Stimulated activated CD4-positive, alpha-beta T cell treated with anti-CD3 and anti-CD28 coated beads, Interleukin-1b, Interleukin-23, amount 100 ng/mL, for 24 hours (primary cell): ENCODE measurements at places on chromosomes 1 and 21.

DNA sequence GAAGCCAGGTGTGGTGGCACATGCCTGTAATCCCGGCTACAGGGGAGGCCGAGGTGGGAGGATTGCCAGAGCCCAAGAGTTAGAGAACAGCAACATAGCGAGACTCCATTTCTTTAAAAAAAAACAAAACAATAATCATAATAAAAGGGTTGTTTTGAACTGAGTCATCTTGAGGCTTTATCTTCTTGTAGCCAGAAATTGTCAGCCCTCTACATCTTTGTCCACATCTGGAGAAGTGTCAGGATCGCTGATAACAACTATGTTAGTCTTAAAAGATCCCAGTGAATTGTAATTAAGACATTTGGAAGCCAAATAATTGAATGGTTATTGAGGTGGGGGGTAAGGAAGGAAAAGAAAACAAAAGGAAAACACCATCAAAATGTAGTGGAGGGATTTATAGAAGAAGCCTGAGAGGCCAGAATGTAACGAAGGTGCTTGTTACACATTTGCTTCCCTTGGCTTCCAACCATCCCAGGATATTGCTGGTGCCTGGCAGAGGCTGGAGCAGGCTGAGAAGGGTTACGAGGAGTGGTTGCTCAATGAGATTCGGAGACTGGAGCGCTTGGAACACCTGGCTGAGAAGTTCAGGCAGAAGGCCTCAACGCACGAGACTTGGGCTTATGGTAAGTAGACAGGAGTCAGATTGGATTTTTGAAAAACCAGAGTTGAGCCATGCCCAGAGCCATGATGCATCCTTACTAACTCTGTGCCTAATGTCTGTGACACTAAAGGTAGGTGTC, 52.5 kb upstream of the MTR start:
- DNase-seq: no peak

DNA sequence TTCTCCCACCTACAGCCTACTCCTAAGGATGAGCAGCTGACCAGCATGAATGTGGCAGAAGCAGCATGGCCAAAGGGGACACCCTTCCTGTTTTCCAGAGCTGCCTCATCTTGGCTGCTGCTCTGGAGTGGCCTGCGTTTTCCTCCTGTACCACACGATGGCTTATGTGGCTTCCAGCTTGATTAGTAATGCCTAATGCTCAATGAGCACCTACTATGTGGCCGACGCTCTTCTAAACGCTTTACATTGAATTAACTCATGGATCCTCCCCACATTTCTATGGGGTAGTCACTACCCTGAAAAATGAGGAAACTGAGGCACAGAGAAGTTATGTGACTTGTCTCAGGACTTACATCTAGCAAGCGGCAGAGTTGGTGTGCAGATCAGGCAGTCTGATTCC, 18.0 kb upstream of the SDHB start:
- DNase-seq: no peak

DNA sequence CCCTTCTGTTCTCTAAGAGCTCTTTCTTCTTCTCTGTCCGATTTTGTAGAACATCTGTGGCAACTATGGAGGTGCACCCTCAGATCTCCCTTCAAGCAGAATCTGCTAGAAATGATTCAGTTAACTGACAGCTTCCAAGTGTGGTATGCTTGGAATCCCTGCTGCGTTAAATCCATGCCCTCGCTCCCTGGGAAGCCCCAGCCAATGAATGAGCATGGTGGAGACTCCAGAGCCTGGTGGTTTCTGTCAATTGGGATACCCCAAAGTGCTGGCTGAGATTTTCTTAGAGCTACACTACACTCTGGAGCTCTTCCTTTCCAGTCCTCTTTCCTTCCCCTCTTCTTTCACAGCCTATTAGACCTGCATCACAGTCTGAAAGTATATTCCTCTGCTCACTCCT, 116.3 kb upstream of the C1orf21 start:
- DNase-seq: no peak

DNA sequence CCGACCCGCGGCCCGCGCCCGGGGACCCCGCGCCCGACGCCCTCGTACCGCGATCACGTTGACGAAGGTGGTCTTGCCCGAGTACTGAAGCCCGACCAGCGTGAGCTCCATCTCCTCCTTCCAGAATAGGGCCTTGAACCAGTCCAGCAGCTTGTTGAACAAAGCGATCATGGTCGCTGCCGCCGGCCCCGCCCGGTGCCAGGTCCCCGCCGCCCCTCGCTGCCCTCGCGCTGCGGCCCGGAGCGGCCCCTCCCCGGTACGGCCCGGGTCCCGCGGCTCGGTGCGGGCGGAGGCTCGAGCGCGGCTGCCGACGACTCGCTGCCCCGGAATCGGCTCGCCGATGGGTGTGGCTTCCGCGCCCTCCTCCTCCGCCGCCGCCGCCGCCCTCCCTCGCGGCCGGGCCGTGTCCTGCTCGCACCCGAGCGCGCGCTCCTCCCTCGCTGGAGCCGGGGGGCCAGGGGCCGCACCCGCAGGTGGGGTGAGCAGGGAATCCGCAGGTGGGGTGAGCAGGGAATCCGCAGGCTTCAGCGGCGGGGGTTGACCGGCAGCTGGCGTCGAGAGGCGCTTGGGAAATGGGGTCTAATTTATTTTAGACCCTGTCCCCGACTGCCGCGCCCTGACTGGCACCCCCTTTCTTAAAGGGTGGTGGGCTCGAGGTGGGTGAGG, at the start of gene ARL8A:
Gene ARL8A (minus strand): TSS at position 336 of the 666 bp plus-strand sequence. CDS start 165 bp downstream, at position 171.
- DNase-seq: peak; percentile 64

GRCh38 chr1:242546849-242547729, 22.6 kb upstream of the PLD5 start:
- DNase-seq: no peak

- DNase-seq: no peak
Observed at GRCh38 chr1:48216941-48217340, 5.6 kb upstream of the SLC5A9 start.

GRCh38 chr1:52159033-52159789, 17.3 kb downstream of the ZFYVE9 start:
- no peak for DNase-seq

GRCh38 chr1:182217071-182217470, 155.6 kb upstream of the ZNF648 start:
- DNase-seq: no peak

- no peak for DNase-seq
Observed at GRCh38 chr1:4657960-4658541, 3.6 kb downstream of the AJAP1 start.

GRCh38 chr21:14119038-14119437, 91.7 kb downstream of the LIPI start:
- no peak for DNase-seq

DNA sequence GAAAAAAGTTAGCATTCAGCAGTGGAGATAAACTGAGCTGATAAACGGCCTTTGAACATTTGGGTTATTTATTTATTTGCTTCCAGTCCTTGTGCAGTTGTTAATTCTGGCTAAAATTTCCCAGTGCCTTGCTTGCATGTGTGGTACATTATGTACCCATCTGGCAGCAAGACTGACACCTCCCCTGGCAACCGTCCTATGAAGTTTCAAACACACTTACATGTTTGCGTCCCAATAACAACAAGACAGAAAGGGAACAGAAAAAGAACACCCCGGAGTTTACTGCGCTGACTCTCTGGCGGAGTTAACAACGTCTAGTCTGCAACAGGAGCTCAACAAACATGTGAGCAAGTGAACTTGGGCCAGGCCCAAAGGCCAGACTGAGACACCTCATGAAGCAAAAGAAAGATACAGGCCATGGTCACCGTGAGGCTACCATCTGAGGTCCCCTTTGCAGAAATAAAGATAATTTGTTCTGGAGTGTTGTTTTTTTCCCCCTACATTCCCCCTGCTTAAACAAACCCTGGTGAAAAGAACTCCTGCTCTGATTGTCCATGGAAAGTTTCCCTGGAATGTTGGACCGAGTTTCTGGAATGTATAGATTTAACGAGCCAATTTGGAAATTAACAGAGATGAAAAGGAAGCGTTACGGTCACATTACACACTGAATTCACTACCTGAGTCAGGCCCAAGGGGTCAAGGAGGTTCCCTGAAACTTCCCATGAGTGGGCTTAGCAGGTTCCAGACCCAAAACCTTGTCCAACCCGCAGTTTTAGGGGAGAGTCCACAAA, 33.4 kb downstream of the TRABD2B start:
- no peak for DNase-seq

DNA sequence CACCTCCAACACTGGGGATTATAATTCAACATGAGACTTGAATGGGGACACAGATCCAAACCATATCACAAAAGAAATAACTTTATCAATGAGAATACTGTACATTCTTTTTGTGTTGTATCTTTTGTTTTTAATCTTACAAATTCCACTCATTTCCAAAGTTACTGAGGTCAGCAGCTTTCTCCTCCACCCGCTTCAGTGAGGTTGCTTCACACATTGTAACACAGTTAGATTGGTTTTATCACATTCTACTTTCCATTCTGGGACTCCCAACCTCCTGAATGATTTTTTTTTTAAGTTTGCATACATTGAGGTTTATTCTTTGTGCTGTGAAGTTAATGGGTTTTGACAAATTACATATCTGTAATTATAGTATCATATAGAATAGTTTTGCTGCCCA, 43.8 kb downstream of the DDAH1 start:
- no peak for DNase-seq

DNA sequence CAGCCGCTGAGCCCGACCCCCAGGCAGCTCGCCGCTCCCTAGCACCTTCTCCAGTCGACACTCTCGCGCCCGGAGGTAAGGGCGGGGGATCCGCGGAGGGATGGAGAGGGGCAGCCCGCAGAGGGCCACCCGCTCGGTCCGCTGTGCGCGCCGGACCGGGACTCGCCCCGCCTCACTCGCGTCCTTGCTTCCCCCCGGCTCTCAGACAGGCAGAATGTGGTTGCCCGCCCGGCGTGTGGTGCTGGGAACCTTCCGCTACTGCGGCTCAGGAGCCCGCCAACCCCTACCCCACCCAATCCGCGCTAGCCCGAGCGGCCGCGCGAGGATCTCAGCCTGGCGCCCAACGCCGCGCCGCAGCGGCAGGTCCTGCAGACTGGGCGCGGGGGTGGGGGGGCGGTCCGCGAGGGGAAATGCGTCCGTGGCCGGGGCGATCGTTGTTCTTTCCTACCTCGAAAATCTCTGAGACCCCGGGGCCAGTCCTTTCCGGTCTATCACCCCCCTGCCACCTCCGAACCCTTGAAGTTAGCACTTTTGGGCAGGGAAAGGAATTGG, 404 bp downstream of the LRRC8C start:
- no peak for DNase-seq

- DNase-seq: no peak
Observed at GRCh38 chr1:97827887-97828286, 92.9 kb downstream of the DPYD start.

DNA sequence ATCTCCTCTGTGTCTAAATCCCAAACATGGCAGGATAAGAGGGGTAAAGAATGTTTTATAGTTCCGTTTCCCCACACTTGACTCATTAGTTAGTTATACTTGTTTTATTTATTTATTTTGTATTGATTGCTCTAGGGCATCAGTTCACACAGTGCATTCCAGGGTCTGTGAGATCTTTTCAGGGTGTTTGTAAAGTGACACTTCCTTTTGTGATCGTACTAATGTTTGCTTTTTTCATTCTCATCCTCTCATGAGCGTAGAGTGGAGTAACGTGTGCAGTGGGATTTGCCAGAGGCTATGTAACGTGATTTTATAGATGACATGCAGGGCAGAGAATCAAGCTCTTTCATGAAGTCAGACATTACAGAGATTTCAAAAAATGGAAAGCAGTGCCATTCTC, 103.2 kb downstream of the SCCPDH start:
- no peak for DNase-seq

GRCh38 chr1:185137896-185138545, 18.7 kb downstream of the TRMT1L start:
- no peak for DNase-seq

DNA sequence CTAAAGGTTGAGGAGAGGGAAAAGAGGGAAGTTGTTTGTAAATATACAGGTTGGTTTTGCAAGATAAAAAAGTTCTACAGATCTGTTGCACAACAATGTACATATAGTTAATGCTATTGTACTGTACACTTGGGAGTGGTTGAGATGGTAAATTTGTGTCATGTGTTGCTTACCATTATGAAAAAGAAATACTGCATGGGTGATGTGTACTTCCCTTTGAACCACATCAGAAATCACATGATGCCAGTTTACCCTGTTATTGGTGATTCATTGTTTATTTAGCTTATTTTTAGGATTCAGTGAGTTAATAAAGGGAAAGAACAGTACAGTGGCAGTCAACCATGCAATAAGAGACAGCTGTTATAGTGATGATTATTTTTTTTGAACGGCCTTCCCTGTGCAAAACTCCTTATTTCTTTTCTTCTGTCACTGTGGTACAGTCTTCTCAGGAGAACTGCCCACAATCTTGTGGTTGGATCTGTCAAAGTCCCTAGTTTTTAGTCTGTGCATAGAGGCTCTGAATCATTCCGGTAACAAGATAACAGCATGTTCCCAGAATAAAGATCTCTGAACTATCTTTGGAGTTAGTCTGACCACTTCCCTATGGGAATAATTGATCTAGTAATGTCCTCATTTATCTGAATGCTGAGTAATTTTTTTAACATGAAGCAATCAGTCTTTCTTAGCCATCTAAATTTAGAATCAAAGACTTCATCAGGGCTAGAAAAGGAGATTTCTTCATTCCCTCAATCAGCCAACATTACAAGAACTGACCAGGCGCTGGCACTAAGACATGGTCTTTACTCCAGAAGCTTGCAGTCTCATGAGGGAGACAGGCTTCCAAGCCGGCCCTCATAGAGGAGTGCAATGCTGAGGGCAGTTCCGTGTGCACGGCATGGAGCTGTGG, 84.2 kb downstream of the SH3GLB1 start:
- DNase-seq: no peak

- DNase-seq: no peak
Observed at GRCh38 chr1:153023109-153023508, 7.9 kb upstream of the SPRR1B start.

- no peak for DNase-seq
Observed at GRCh38 chr1:210232511-210233215, at the start of gene SERTAD4. Gene SERTAD4, plus strand, starts transcription at chr1:210232796. Its CDS starts 5,165 bp downstream, at chr1:210237961.

DNA sequence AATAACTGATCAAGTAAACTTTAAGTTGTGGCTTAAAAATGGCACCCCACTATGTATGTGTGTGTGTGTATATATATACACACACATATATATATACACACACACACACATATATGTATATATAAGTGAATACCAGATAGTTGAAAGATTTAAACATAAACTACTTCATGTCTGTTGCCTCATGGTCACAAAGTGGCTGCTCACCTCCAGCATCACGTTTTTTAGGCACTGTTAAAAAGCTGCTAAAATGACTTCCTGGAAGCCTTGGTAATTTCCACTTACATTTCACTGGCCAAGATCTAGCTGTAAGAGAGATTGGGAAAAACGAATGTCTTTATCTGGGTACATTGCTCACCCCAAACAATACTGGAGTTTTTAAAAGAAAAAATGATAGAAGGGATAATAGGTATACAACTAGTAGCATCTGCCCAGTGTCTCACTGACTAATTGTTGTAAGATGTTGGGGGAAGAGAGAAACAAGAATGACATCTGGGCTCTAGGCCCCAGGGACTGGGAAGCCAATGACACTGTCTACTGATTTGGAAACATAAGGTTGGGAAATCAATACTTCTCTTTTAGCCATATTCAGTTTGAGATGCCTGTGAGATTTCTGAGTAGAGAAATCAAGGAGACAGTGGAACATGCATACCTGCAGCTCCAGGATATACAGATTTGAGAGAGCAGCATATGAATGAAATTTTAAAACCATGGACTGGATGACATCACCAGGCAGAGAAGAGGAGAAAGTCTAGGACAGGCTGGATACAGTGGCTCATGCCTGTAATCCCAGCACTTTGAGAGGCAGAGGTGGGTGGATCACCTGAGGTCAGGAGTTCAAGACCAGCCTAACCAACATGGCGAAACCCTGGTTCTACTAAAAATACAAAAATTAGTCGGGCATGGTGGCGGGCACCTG, 42.8 kb downstream of the CLDN14 start:
- no peak for DNase-seq
